ENCODE measurements at places on chromosomes 12 and 14. TPM values are rescaled to one million over a fixed set of nuclear protein-coding genes. Genes with fewer than 3 reads are reported as not detected.

Gene CCDC63
- total RNA-seq: not detected

Gene CLEC12A
- total RNA-seq: not detected

Gene AQP6
- total RNA-seq: not detected

Gene CCDC38
- 0.15 TPM for total RNA-seq

Gene FOXN4
- not detected for total RNA-seq

Gene CCDC175
- total RNA-seq: not detected
